CD4-positive, alpha-beta T cell (primary cell): ENCODE measurements at places on chromosomes 1 and 21.

DNA sequence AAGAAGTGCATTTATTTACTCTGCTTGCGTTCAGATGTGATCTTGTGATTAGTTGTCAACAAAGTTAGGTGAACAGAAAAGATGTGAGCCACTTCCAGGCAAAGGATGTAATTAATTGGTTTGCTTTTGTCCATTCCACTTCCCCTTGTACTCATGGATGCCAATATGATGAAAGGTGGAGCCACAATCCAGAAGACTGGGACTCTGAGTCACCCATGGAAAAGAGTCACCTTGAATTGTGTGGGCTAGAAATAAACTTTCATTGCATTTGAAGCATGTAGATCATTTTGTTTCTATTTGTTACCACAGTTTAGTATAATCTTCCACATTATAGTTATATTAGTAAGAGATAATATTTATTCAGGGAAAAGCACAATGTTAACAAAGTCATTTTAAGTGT, 684.2 kb downstream of the LTN1 start:
- DNase-seq = no peak

GRCh38 chr1:228289239-228289849, 81.5 kb downstream of the OBSCN start:
- no peak for DNase-seq

- no peak for DNase-seq
These were observed 28.9 kb upstream of the H3-3A start for GRCh38 chr1:226033582-226033981.

DNA sequence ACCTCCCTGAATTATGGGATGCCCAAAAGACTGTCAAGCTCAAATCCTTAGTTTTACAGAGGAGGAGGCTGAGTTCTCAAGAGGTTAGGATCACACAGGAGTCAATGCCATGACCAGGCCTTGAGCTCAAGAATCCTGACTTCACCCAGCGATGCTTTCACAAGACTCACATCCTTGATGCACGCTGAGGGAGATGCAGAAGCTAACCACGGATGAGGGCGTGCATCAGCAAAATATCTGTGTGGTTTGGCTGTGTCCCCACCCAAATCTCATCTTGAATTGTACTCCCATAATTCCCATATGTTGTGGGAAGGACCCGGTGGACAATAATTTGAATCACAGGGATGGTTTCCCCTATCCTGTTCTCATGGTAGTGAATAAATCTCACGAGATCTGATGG, 133.2 kb downstream of the KCNJ6 start:
- no peak for DNase-seq

DNA sequence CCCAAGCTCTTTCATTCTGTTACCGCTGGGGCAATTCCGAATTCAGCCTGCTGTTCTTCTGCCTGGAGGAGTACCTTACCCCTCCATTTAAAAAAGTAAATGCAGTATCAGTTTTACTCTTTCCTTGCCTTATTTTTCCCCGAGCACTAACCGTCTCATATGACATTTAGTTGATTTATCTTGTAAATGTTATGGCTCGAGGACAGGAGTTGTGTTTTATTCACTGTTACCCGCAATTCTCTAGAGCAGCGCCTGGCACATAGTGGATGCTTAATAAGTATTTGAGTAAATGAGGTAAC, 425 bp upstream of the TADA1 start:
- no peak for DNase-seq

DNA sequence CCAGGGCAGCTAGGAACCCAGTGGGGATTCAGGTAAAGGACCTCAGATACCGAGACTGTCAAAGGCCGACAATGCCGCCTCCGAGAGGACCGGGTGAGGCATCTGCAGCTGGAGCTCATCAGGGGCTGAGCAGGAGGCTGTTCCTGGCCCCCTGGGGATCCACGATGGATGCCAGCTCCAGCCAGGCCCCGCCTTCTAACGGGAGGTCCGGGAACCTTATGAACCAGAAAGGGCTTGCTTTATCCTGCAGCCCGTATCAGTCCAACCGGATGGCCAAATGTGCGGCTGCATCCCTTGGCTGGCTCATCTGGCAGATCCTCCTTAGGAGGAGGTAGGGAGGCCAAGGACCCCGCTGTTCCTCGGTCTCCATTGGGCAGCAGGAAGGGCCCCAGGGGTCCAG, 32.0 kb downstream of the SLC45A1 start:
- DNase-seq = no peak

GRCh38 chr1:209404577-209404976, 178.9 kb upstream of the CAMK1G start:
- DNase-seq = no peak

- DNase-seq = no peak
These were observed 30.1 kb downstream of the KCNJ15 start for GRCh38 chr21:38286739-38287471.

DNA sequence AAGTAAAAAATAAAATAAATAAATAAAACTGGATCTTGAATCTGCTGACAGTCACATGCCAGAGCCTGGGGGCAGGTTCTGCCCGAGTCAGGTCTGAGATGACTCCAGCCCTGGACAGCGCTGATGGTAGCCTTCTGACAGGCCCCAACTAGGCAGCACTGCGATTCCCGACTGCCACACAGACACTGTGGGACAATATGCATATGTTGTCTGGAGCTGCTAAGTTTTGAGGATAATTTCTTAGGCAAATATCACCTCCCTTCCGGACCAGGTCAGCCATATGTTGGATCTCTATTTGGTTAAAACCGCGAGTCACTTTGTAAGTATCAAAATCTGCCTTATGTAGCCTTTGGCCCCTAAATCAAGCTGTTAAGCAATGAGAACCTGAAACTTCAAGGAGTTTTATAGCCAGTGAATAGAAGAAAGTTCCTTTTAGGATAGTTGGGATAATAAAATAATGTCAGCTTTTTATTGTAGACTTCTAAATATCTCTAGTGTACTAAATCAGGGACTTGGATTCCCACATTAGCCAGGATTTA, 20.8 kb upstream of the TRIM17 start:
- DNase-seq = no peak

DNA sequence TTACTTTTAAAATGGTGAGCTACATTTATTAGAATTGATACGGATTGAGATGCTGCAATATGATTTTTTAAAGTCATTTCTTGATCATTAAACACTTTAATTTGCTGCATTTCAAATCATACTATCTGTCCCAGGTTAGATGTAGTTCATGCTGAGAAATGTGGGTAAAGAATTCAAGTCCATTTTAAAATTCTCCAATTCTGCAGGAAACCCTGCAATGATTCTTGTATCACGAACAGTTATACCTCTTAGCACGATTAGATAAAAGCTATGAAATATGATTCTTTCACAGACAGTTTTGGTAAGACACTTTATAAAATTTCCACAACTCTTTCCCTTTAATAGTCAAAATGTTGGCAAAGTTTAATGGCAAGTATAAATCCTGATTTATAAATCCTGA, 693.4 kb downstream of the ADGRL2 start:
- DNase-seq = no peak

- DNase-seq = no peak
These were observed 21.6 kb downstream of the TNN start for GRCh38 chr1:175089136-175089718.

- no peak for DNase-seq
These were observed 7.6 kb upstream of the CLCA2 start for GRCh38 chr1:86416343-86416742.

- no peak for DNase-seq
These were observed 147.0 kb downstream of the POU2F1 start for GRCh38 chr1:167367705-167368104.

GRCh38 chr1:183553331-183553730, 36.9 kb downstream of the NCF2 start:
- no peak for DNase-seq

GRCh38 chr1:206739411-206740076, 31.0 kb upstream of the IL19 start:
- no peak for DNase-seq

- DNase-seq = no peak
These were observed 40.9 kb upstream of the BEND5 start for GRCh38 chr1:48817505-48818114.

GRCh38 chr1:43731867-43732531, 24.7 kb downstream of the ST3GAL3 start:
- DNase-seq = no peak

DNA sequence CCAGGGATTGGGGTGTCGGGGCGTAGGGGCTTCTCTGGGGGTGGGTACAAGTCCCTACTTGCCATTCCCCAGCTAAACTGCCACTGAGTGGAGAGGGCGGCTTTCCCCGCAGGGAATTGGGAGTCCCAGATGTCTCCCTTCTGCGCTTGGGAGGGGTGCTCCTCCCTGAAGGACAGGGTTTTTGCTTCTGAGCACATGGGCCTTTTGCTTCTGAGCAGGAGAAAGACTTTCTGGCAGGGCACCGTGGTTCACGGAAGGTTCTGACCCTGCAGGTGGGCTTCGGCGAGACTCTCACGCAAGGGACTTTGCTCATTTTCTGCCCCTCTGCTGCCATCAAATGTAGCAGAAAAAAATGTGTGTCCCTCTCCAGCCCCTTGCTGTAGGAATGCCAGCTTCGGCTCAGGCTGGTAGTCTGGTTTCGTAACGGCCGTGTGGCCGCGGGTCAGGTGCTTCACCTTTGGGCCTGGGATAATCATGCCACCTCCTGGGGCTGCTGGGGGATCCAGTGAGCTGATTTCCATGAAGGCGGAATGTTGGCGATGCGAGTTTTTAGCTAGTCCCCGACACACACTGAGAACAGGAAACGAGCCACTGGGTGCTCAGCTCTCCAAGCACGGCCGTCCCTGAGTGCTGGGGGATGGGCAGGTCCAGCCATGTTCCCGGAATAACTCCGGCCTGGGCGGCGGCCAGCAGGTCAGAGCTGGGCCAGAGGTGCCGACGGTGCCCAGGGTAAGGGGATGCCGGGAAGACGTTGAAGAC, 364.0 kb downstream of the CAMTA1 start:
- no peak for DNase-seq

- no peak for DNase-seq
These were observed 20.5 kb downstream of the KNCN start for GRCh38 chr1:46530791-46531409.

- no peak for DNase-seq
These were observed 107.2 kb upstream of the EDEM3 start for GRCh38 chr1:184861755-184862336.

GRCh38 chr1:38121231-38121680, 74.7 kb upstream of the POU3F1 start:
- DNase-seq = no peak
